Eye (tissue), 1 donor: ENCODE measurements at places on chromosomes 7 and 10.

- no peak for DNase-seq
Observed at GRCh38 chr7:27940341-27940740, 200.4 kb downstream of the TAX1BP1 start.

- peak; percentile 74 for DNase-seq
Observed at GRCh38 chr7:157432541-157432956, 95.7 kb downstream of the DNAJB6 start.

GRCh38 chr10:92997620-92998019, 63.0 kb upstream of the CYP26C1 start:
- DNase-seq: no peak

- no peak for DNase-seq
Observed at GRCh38 chr10:82266438-82266837, 391.4 kb downstream of the NRG3 start.

DNA sequence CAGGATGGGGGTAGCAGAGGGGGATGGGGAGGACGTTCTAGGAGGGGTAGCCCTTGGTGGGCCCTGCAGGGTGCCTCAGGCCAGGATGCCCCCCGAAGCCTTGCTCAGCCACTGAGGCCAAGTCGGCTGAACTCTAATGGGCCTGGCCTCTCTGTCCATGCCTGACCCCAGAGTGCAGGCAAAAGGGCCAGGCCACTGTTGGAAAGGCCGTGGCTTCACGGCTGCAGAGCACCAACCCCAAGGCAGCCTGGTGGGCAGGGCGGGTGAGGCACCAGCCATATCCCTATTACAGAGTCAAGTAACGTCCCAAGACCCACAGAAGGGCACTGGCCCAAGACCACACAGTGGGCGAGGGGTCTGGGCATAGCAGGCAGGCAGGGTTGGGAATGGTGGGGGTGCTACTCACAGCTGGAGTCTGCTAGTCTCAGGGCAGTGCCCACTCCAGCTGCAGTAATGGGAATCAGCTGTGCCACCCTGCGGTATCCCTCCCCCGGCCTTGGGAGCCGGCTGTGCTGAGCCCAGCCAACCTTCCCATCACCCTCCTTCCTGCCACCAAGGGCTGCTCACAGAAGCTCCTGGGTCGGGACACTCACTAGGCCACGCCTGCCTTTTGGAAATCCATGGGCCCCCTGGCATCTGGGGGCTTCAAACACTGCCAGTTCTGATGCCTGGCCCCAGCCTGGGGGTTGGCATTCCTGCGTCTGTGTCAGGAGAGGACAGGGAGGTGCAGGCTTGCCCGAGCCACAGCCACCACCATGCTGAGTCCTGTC, 4.0 kb upstream of the LFNG start:
- DNase-seq: no peak

GRCh38 chr7:111986601-111987000, 219.6 kb downstream of the DOCK4 start:
- no peak for DNase-seq

GRCh38 chr10:6195846-6196245, 6.9 kb upstream of the PFKFB3 start:
- no peak for DNase-seq

GRCh38 chr10:66723608-66724400, 202.0 kb upstream of the LRRTM3 start:
- DNase-seq: peak; percentile 23

- no peak for DNase-seq
Observed at GRCh38 chr7:47816647-47817046, 131.6 kb downstream of the PKD1L1 start.

DNA sequence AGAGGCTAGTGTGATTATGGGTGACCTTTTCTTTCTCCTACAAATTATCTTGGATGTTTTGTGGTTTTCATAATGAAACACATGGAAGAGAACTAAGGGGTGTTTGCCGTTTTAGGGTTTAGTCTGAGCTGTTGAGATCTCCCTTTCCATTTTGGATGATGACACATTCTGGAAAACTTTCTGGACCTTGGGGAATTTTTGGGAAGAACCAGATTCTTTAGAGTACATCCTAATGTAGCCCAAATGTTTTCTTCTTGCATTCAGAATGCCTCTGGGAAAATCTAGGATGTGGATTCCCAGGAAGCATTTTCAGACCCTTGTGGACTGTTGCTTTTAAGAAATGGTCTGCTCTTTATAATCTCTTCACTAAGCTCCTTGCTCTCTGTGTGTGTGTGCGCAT, 165.7 kb downstream of the SORCS3 start:
- no peak for DNase-seq

- no peak for DNase-seq
Observed at GRCh38 chr7:2417981-2418481, 14.6 kb downstream of the CHST12 start.

DNA sequence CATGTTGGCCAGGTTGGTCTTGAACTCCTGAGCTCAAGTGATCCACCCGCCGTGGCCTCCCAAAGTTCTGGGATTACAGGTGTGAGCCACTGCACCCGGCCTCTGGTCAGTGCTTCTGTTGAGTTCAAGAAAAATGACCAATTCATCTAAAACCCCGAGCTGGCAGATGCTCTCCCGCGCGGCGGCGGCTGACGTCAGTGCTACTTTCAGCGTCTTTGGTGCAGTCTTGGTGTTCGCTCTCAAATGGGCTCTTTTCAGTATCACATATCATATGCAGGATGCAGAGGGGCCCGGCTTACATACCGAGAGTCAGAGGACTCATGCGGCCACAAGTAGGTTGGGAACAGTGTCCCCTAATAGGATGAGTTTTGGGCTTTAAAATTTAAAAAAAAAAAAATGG, 125.9 kb downstream of the CUX1 start:
- no peak for DNase-seq

GRCh38 chr7:135147341-135147898, 452 bp upstream of the TMEM140 start:
- DNase-seq: no peak

- peak; percentile 13 for DNase-seq
Observed at GRCh38 chr10:71075086-71075758, 137.1 kb upstream of the UNC5B start.

DNA sequence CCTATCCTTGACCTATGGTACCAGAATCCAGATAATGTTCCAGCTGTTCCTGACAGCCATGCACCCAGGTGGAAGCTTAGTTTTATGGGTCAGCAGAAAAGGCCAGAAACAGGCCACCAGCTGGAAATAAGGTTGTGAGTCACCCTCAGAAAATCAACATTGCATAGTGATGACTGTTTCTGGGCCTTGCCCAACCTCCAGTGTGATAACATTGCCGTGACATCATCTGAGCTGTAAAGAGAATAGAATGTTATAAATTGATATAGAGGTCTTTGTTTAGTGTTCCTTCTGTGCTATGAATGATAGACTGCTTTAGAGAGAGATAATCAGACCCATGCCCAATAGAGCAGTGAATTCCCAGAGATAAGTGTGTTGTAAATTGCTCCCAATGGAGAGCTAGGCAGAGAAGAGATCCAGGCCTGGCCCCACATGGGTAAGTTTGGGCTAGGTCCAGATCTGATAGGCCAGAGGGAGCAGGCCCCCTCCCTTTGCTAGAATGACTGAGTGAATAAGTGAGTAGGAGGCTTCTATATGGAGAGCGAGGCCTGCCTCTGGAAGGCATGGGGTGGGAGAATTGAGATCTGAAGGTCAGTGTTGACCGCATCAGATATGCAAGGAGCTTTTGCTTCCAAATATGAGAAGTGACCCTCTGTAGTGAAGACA, 14.2 kb upstream of the HPS1 start:
- DNase-seq: peak; percentile 42
